Activated T-helper 9 cell treated with anti-CD3 and anti-CD28 coated beads, Interleukin-2, amount 50 U/mL, for 16 hours (primary cell): ENCODE measurements at places on chromosomes 2 and 18.

GRCh38 chr18:3383381-3383915 is 66.5 kb upstream of the TGIF1 start:
- DNase-seq = no peak

GRCh38 chr2:146850746-146851145 is 994.1 kb upstream of the ACVR2A start:
- DNase-seq = no peak

- DNase-seq = no peak
These were observed 124.7 kb downstream of the CABLES1 start for GRCh38 chr18:23259701-23260681.

GRCh38 chr18:13266218-13267100 is 47.9 kb downstream of the LDLRAD4 start:
- no peak for DNase-seq

GRCh38 chr2:70203086-70203485 is 12.3 kb upstream of the C2orf42 start:
- no peak for DNase-seq

- no peak for DNase-seq
These were observed 91.3 kb upstream of the SEC11C start for GRCh38 chr18:59048378-59048777.

GRCh38 chr2:221465776-221466175 is 106.3 kb downstream of the EPHA4 start:
- DNase-seq = no peak

DNA sequence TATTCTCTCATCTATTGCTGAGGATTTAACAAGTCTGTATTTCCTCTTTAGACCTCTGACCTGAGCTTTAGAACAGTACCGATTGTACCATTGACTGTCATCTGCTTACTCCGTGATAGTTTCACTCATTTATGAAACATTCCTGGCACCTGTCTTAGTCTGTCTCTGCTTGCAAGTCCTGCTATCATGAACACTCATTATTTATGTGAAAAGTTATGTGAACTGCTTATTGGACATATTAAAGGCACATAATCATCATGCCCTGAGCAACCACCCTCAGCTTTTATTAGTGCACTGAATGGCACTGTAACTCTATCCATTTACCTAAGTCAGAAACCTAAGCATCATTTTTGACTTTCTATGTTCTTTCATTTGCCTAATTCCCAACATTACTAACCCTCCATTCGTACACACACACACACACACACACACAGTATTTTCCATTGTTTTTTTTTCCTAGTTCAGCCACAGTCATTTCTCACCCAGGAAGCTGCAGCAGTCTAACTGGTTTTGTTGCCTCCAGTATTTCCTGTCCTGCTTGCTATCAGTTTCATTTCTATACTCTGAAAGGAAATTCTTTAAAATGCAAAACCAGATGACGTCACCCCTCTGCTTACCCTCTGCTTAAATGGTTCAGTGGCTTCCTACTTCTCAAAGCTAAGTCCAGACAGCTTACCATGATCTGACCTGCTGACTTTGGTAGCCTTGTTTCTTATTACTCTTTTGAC is 146.1 kb downstream of the HAUS1 start:
- peak; percentile 9 for DNase-seq

DNA sequence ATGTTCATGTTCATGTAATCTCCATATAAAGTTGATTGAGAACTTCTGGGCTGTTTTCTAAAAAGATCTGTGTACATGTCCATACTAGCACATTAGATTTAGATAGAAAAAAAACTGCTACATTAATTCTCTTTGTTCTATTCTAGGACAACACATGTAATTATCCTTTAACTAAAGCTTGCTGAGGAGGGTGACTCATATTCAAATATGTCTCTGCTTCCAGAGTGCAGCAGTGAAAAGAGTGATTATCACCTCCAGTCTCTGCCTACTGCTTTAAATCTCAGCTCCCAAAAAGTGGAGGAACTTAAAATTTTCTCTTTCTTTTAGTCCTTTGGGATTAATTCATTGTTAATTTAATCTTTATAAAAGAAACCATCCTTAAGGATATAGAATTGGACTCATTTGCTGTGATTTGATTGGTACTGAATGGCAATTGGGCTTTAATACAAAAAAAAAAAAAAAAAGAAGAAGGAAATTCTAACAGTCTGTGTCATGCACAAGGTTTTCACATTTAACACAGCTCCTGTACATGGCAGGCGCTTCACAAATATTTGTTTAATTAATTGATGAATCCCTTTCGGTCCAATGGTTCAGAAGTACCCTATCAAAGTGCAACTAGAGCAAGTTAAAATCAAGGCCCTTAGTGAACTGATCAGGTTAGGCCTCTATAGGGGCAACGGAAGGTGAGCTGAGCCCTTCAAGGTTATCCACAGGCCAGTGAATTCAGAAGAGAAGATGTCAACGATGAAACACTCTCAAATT is 214.0 kb upstream of the KCNJ3 start:
- DNase-seq = no peak
